Umbilical cord (tissue), 2 donors: ENCODE measurements at places on chromosomes 2 and 18. TPM values are rescaled to one million over a fixed set of nuclear protein-coding genes. Genes with fewer than 3 reads are reported as not detected.

DNA sequence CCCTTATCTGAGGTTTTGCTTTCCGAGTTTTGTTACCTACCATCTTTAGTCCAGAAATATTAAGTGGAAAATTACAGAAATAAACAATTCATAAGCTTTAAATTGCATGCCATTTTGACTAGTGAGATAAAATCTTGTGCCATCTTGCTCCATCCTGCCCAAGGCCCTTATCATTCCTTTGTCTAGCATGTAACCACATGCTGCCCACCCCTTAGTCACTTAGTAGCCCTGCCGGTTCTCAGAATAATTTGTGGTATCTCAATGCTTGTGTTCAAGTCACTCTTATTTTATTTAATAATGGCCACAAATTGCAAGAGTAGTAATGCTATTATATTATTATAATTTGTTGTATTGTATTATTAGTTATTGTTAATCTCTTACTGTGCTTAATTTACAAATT, 36.8 kb upstream of the VPS54 start:
- DNase-seq, result no peak

- no peak for DNase-seq
Observed at GRCh38 chr2:146730882-146731281, 1113.9 kb upstream of the ACVR2A start.

DNA sequence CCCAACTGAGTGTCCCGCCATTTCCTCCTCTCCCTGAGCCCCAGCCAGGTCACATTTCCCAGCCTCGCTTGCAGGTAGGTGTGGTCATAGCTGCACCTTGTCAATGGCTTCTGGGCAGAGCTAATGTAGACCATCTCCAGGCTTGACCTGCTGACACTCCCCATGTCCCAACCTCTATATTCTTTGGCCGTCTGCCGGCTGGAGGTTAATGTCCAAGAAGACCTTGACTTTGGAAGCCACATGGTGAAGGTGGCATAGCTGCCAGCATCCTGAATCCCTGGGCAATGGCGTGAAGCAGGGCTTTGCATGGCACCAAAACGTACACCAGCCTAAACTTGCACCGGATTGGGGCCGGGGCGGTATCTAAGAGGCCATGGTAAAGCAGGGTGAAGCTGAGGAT, 88.3 kb downstream of the SPP2 start:
- no peak for DNase-seq

DNA sequence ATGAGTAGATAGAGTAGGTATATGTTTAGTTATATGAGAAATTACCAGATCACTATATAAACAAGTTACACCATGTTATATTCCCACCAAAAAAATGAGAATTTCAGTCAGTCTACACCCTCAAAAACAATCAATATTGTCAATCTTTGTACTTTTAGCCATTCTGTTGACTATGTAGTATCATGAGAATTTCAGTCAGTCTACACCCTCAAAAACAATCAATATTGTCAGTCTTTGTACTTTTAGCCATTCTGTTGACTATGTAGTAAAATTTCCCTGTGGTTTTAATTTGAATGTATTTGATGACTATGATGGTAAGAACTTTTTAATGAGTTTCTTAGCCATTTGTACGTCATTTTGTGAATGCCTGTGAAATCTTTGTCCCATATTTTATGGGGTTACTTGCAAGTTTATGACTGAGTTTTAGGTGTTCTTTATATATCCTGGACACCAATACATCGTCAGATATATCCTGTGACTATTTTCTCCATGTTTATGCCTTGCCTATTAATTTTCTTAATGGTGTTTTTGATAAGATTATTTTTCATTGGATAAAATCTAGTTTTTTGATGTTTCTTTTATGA, 528.4 kb upstream of the SPHKAP start:
- no peak for DNase-seq

DNA sequence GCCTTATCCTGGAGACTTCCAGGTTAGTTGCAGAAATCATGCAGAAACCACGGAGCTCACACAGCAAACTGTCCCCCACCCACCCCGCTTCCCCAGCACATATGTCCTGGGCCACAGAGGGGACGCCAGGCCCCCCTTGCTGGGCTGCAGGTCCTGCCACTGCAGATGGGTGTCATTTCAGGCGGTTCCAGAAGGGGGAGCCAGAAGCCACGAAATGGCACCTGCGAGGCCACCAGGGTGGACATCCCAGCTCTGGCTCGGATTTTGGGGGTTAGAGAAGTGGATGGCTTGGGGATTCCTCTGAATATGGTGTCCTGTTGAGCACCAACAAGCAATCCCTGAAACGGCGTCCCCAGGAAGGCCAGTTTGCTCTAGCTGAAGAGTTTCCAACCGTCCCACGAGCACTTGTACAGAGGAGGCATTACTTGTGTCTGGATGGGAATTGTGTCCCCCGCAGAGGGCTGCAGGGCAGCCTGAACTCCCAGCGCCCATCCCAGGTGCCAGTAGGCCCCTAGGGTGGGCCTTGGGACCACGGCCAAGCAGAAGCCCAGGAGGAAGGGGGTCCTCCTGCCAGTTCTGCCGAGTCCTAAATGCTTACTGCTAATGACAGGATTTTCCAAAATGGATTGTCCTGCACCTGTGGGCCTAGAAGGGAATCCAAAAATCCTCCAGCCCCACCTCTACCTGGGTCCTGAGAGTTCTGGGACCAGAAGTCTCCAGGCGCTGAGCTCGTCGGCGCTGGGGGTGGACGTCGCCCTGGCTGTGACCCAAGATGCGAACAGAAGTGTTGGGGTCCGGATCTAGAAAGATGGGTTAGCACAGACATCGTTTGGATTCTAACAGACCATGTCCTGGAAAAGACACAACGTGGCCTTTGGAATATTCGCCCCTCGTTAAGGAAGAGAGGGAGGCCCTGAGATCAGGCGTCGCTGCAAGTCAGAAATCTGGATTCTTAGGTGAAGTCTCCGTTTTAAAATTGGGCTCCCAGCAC, 14.6 kb upstream of the NFATC1 start:
- DNase-seq, result peak; percentile 42

DNA sequence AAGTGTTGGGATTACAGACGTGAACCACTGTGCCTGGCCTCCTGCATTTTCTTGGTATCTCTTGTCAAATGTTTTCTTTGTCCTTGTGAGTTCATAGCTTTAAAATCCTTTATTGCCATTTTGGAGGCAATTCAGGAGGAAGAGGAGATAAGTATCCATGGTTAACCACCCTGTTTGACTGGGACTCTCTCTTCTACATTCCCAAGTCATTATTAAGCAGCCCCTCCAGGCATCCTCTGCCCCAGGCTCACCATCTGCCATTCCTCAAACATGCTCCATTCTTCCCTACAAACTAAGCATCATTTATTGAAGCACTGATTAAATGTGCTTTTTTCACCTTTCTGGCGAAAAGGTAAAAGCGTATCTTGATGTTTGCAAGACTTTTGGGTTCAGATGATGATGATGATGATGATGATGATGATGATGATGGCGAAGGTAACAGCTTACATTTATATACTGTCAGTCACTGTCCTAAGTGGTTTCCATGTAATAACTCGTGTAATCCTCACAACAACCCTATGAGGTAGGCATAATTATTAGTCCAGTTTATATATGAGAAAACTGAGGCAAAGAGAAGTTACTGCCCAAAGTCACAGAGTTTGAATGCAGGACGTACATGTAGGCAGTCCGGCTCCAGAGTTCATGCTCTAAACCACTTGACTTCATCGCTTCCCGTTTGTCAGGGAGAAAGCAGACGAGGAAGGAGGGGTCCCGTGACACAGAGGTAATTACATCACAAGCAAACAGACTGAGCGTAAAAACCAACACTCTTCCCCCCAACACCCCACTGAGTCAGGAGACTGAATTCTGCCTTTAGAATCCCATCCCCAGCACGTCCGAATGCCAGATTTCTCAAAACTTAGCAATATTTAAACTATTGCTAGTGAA, 69.7 kb upstream of the ACKR3 start:
- DNase-seq, result no peak

DNA sequence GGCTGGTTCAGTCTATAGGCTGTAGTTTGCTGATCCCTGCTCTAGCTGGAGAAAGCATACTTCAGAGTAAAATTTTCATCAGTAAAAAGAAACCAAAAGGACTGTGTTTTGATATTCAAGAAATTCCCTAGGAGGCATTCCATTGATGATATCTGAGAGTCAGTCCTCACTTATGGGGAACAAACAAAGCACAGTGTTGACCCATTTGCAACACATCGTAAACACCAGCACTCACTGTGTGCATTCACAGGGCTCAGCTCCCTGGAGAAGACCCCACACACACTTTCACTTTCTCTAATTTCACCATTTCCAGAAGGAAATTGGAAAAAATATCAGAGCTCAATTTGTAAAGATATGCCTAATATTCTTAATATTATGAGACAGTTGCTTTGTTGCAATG, 147.1 kb downstream of the PIEZO2 start:
- no peak for DNase-seq

DNA sequence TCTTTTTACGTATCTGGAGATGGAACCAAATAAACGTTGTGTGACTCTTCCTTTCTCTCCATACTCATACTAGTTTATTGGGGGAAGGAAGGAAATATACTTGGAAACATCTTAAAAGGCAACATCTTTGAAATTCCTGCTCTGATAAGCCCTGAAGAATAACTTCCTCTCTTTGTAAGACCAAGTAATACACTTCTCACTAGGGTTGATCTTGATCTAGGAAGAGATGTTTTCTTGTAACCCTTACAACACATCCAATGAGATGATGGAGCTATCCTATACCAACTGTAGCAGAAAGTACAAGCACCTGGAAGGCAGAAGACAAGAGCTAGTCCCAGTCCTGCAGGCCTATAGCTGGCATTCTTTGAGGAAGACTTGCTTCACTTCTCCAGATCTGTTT, 2.0 kb downstream of the ANKRD44 start:
- no peak for DNase-seq

DNA sequence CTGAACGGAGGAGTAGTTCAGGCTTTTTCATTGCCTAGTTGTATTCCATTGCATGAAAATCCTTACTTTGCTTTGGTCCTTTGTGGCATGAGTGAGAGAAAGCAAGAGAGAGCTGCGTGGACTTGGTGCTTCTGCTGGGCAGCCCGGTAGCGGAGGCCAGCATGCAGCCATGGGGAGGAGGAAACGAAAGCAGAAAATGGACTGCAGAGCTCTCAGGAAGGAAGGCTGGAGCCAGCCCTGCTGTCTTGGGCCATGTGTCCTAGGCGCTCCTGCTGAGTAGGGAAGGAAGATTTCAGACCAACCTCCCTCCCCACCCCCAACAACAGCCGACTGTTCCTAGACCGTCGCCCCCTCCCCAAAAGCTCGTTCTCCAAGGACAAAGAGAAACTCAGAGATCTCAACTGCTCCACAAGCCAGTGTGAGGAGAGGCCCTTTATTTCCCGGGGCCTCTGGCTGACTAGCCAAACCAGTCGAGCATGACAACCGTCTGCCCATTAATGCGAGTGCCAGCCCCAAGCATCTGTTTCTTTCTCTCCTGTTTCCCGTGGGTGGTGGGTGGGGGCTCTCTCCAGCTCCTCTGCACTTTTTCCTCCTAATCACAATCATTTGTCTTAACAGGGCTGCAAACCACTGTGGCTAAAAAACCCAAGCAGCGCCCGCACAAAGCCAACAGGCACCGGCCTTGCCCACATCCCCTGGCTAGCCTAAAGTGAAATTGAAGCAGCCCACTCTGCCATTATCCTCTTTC, 66.8 kb upstream of the FZD7 start:
- DNase-seq, result peak; percentile 34

GRCh38 chr2:29117636-29118303, 2.6 kb downstream of the CLIP4 start:
- DNase-seq, result no peak

- no peak for DNase-seq
Observed at GRCh38 chr2:66834859-66835258, 399.9 kb downstream of the MEIS1 start.

GRCh38 chr2:219522111-219523030, 8.1 kb downstream of the ASIC4 start:
- peak; percentile 84 for DNase-seq

DNA sequence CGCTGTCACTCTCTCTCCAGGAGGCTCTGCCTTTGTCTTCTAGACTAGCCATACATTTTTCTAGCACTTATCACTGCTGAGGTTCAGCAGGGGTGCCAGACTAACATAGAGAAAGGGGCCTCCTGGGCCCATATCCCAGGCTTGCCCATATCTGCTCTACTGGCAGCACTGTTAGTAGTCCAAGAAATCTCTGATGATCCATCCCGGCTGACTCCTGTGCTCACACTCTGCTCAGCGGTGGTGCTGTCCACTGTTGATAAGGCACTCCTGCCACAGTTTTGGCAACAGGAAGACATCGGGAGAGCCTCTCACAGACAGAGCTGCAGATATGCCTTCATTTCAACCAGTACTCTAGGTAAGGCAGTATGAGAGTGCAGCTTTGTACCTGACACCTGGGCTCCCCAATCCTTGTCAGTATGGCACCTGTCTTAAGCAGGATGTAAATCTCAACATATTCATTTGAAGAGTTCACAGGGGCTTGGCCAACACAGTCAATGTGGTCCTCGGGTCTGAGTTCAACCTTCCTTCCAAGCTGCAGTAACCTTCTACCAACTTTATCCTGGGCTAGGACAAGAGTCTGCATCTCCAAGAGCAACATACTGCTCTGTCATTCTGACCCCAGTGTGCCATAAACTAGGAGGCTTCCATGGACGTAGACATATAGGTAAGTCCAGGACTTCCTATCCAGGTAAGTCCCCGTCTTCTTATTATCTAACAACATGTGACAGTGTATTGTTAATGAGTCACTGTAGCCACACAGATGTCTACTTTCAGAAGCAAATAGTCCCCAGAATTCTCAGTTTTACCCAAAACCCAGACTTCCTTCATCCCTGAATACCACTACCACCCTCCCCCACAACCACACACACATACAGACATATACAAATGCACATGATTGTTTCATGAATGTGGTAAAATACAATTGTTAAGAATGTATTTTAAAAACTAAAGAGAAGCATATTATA, 16.2 kb downstream of the KLF7 start:
- no peak for DNase-seq

DNA sequence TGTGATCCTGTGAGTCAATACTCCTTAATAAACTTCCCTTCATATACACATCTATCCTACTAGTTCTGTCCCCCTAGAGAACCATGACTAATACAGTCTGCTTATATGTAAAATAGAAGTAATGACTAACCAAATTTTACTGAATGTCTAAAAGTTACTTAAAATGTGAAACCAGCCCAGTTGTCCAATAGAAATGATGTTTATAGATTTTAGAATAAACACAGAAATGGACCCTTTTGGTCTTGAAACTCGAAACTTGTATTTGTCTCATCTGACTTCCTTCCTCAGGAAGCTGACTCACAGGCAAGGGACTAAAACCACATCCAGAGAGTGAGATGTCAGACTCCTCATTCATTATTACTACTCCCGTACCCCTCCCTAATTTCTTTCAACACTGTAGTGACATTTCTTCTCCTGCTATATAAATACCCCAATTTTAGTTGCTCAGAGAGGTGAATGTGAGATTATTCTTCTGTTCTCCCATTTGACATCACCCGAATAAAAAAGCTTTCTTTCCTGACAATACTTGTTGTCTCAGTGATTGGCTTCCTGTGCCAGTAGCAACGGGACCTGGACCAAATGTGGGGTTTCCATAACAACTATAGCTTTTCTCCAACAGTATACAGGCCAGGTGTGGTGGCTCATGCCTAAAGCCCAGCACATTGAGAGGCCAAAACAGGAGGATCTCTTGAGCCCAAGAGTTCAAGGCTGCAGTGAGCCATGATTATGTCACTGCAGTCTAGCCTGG, 486.0 kb downstream of the ERBB4 start:
- DNase-seq, result no peak

- no peak for DNase-seq
Observed at GRCh38 chr18:44723411-44723810, 42.7 kb downstream of the SETBP1 start.

The EIF5B gene
- 31.3 TPM for total RNA-seq

The ZNF892 gene
- total RNA-seq, result 21.2 TPM

The SERPINB10 gene
- 0.96 TPM for total RNA-seq

The GALNT13 gene
- total RNA-seq, result 9.4 TPM

The NAGK gene
- total RNA-seq, result 56.3 TPM

The MYO5B gene
- total RNA-seq, result 7.0 TPM

The SLC4A5 gene
- total RNA-seq, result 3.6 TPM
